ENCODE measurements at places on chromosomes 4 and X. TPM values are rescaled to one million over a fixed set of nuclear protein-coding genes. Genes with fewer than 3 reads are reported as not detected.
A peak's percentile ranks its signal among the peaks of the same experiment; 100 is the strongest.

DNA sequence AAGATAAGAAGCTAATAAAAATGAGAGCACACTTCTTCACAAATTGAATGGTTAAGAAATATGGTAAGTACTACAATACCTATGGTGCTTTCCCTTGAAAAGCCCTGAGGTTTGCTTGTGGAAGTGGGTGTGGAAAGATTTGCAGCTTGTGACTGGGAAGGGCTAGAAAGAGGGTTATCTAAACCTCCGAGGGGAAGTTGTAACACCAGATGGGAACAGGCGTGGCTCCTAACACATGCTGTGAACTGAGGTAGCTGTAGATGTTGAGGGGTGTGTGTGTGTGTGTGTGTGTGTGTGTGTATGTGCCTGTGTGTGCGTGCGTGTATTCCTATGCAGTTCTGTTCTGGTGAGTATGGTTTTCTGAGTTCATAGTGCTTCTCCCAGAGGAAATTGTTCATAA, 21.5 kb downstream of the FRMPD4 start:
- DNase-seq: no peak

DNA sequence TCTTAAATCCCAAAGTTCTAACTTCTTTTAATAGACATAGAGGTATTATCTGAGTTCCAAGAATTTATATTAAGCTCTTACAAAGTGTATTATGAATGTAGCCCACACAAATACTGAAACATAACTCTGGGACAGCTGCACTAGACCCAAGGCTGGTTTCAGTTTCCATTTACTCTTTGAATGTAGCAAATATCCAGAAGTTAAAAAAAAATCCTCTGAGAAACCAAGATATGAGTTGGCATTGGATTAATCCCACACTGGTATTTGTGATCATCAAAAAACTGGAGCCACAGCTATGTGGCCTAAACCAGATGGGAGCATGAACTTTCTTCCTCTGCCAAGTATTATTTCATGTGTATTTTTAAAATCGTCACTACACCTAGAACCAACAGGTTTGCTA, 23.6 kb upstream of the SMPX start:
- no peak for DNase-seq

CLCN5 gene
- polyA plus RNA-seq: 2.4 TPM

- DNase-seq: peak; percentile 35
Measured at GRCh38 chr4:91288702-91289311, 1015.0 kb upstream of the GRID2 start.

CT45A2 gene
- polyA plus RNA-seq: not detected

- DNase-seq: no peak
Measured at GRCh38 chr4:87551361-87551760, 22.2 kb upstream of the SPARCL1 start.

DNA sequence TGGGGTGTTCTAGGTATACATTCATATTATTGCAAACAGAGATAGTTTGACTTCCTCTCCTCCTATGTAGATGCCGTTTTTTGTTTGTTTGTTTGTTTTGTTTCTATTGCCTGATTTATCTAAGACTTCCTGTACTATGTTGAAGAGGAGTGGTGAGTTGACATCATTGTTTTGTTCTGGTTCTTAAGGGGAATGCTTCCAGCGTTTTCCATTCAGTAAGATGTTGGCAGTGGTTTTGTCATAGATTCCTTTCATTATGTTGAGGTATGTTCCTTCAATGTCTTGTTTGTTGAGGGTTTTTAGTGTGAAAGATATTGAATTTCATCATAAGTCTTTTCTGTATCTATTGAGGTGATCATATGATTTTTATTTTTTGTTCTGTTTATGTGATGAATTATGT, 401.6 kb upstream of the EPHA5 start:
- DNase-seq: no peak

DNA sequence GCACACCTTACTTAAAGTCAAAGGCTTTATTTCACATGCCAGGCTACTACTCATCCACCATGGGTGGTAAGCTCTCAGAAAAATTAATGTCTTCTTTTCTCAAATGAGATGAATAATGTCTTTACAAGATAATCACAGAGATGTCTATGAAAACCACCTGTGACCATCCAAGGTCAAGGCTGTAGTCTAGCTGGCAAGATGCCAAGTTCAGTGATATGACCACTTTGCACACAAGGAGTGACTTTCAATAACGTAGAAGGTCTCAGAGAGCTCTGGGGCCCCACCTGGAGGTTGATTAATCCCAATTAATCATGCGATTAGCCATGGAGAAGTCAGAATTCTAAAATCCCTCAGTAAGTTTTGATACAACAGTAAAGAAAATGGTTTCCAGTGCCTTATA, 20.5 kb downstream of the ANOS1 start:
- DNase-seq: no peak

DNA sequence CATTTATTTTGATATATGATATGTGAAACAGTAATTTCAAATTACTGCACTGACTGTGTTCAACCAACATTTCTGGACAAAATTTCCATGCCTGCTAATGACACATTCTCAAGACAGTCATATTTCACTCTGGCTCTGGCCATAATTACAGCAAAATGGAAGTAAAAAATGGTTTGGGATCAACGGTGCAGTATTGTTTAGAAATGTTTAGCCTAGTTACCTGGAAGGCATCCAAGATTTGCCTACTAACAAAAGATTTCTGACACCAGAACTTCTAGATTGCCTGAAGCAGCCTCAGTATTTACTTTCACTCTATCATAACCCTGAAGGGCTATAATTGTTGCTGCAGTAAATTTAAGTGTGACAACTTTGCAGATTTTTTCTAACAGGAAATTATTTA, 416.3 kb downstream of the PCDH10 start:
- DNase-seq: no peak

- no peak for DNase-seq
Measured at GRCh38 chrX:47664737-47665136, 5.8 kb upstream of the UXT start.

DNA sequence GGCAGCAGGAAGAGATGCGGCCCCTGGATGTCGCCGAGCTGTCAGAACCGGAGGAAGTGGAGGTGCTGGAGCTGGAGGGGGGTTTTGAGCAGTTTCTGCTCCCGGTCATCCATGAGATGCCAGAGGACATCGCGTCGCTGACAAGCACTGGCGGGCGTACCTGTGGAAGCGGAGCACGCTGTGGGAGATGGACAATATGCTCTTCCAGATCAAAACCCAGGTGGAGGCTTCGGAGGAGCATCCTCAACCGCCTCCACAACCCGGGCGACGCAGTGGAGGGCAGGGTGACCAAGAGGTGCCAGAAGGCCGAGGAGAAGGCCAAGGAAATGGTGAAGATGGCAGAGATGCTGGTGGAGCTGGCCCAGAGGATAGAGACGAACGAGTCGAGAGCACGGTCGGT, 7.6 kb upstream of the CCNQ start:
- DNase-seq: no peak

DNA sequence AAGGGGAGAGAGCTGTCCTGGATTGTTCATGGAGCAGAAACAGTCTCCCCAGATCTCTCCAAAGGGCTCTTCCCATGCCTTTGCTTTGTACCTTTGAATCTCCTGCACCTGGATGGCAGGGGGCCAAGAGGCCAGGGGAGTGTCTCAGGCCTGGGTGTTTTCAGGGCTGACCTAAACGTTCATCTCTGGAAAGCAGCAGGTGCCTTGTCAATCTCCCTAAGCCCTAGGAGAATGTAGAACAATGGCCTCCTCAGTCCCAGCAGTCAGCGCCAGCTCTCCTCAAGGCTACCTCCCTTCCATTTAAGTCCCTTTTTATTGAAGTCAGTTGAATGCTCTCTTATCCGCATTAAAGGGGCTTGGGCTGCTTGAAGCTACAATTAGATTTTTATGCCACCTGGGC, 31.2 kb upstream of the NSUN7 start:
- DNase-seq: no peak
